ENCODE measurements at places on chromosomes 1 and 21. TPM values are rescaled to one million over a fixed set of nuclear protein-coding genes. Genes with fewer than 3 reads are reported as not detected.

DNA sequence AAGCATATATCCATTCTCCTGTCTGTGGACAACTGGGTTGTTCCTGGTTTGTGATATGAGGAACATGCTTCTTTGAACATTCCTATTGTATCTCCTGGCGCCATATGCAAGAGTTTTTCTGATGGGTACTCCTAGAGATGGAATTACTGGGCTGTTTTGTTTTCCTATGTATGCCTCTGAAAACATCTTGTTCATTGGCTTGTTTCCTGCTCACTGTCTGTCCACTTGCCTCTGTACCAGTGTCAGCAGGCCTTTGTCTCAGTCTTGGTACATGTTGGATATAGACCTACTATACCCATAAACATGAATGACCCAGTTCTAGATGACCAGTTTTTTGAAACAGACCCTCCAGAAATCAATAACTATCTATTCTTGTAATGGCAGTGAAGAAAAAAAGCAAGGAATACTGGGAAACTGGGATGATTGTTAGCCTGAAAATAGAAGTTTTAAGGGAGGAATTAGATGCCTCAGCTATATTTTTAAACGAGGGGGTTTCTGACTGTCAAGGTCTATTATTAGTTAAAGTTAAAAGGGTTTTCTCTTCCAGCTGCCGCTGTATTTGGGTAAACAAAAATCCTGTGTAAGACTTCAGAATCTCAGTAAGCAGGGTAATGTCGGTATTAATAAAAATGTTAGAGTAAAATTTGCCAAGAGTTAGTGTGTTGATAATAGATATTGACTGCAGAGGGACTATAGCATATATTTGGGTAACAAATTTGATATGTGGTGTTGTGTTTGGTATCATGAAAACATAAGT, 103.6 kb downstream of the RYR2 start:
- no peak for DNase-seq

DNA sequence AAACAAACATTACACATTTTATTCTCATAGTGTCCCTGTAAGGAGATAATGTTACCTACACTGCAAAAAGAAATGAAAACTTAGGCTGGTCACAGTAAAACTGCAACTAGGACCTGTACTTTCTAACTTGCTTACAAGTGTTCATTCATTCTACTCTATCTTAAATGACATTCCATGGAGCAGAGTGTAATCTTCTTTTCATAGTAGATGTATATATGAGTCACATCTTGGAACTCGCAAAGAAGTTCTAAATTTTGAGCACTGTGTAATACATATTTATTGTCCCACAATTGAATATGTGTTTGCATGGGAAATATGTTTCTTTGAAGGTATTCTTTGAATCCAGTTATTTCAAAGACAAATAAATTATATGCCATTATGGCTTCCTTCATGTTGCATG, 1258.5 kb upstream of the ADGRL2 start:
- peak; percentile 10 for DNase-seq

DNA sequence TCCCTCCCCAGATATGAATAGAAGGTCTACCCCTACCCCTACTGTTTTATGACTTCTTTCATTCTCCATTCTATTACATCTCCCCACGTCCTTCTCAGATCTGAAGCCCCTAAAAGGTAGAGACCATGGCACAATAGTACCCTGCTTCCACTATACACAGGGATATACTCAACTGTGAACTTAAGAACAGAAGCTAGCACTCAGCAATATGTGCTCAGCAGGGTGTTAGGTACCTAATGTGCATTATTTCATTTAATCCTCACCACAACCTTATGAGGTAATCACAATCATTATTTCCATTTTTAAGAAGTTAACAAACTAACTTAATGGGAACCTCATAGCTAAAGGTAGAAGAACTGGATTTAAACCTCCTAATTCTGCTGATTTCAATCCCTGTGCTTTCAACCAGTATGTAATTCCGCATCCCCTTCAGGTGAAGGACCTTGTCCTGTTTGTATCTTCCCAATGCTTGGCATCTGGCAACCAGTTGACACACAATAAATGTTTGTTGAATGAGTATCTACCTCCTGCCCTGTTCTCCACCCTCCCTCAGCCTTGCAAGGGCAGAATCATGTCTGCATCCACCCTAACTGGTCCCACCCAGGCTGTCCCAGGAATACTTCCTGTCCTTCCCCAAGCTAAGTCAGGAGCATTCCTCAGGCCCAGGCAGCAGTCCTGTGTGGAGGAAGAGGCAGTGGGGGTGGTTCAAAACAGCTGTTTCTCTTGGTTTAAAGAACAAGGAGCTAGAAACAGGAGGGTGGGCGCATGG, 6.5 kb downstream of the DENND2D start:
- DNase-seq: peak; percentile 55

- no peak for DNase-seq
Observed at GRCh38 chr1:119081700-119082099, 58.8 kb downstream of the WARS2 start.

- peak; percentile 74 for DNase-seq
Observed at GRCh38 chr1:204763773-204764427, 78.4 kb upstream of the LRRN2 start.

- DNase-seq: peak; percentile 96
Observed at GRCh38 chr1:193211539-193211938, 25.1 kb upstream of the B3GALT2 start.

DNA sequence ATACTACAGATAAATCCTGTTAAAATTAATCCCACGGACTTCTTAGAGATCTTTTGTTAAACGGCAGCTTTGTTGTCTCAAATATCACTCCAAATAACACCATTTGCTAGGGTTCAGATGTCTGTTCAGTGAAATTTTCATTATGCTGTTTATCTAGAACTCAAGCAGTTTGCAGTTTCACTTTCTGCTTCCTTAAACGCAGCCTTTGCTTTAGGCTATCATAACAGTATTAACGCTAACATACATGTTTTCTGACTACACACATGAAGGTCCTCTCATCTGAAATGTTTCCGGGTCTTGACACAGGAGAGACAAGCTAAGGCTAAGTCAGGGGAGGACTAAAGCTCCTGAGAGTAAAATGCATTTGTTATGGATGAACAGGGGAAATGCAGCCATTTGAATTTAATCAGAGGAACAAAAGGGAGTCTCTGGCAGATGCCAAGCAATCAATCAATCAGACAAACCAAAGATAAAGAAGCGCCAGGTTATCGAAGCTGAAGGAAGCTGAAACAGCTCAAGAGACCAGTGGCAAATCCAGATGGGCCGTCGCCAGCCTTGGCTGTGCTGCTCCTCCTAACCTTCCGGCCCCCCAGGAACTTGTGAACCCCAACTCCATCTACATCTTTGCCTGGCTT, 16.9 kb downstream of the CCSAP start:
- no peak for DNase-seq

DNA sequence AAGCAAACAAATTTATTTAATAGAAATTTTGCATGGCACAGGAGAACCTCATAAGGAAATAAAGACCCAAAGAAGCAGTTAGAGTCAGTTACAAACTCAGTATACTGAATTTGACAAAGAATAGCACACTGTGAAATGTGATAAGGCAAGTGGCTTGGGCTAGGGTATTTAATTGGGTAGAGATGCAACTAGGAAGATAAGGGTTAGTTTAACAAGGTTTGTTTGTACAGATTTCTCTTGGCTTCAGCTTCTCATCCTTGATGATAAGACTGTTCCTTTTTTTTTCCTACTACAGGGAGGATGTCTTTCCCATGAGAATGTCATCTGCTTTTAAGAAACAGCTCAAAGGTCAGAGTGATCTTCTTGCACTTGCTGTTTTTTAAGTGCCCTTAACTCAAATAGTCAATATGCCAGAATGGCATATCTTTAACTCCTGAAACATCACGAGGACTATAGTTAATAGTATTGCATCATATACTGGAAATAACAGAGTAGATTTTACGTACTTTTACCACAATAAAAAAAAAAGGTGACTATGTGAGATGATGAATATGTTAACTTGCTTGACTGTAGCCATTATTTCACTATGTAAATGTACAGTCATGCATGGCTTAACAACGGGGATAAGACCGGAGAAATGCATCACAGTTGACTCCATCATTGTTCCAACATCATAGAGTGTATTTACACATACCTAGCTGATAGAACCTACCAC, 9.2 kb upstream of the TRAF3IP3 start:
- DNase-seq: peak; percentile 81

- DNase-seq: peak; percentile 88
Observed at GRCh38 chr1:228860911-228861831, 125.9 kb downstream of the RHOU start.

GRCh38 chr1:96236156-96236739, 485.3 kb upstream of the PTBP2 start:
- DNase-seq: peak; percentile 62

DNA sequence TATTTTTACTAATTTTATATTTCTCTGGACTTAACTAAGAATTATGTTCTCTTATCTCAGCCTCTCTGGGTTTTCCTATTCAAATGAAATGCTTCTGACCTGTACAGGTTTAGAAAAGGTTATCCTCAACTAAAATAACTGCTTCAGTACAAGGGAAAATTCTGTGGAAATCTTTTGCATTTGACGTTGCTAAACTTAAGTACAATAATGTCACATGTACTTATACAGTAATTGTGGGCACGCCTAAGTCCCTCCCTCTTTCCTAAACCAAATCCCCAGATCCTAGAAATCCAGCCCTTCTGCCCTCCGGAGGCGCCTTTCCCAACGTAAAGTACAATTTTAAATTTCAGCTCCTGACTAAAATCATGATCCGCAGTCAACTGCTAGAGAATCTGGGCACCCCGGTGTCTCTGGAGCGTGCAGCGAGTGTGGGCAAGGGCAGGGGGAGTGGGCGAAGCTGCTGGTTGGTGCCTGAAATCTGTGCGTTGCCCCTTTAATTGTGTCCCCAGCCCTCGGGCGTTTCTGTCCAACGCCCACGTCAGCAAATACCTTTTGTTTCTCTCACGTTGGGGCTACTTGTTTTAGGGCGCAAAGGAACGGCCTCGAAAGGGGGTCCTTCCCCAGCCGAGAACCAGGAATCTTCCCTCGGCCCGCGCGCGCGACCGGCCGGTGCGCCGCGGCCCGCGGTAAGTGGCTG, at the start of gene ZBTB8A:
ZBTB8A (plus strand) TSS at position 541 of the 697 bp plus-strand sequence. CDS start 53,505 bp downstream, outside the sequence.
- DNase-seq: peak; percentile 63

DNA sequence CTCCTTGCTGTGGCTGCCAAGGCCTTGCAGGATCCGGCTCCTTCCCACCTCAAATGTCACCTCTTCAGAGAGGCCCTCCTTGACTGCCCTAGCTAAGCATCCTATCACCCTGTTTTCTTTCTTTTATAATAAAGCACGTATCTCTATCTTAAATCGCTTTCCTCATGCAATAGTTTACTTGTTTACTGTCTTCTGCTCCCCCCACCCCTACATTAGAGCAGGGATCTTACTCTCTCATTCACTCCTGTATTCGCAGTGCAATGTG, 36.4 kb downstream of the MYOM3 start:
- DNase-seq: no peak

- DNase-seq: no peak
Observed at GRCh38 chr1:55554611-55555010, 339.4 kb upstream of the USP24 start.

Gene SH2D5
- total RNA-seq: 32.6 TPM

Gene OR2T33
- not detected for total RNA-seq

Gene RNF186
- not detected for total RNA-seq

Gene SEMA6C
- 0.38 TPM for total RNA-seq

Gene CACNA1S
- total RNA-seq: not detected

Gene GNG12
- total RNA-seq: 88.3 TPM

All from bronchial epithelial cell (primary cell).